Activated T-cell treated with anti-CD3 and anti-CD28 coated beads for 48 hours (primary cell): ENCODE measurements at places on chromosomes 11 and 22.

DNA sequence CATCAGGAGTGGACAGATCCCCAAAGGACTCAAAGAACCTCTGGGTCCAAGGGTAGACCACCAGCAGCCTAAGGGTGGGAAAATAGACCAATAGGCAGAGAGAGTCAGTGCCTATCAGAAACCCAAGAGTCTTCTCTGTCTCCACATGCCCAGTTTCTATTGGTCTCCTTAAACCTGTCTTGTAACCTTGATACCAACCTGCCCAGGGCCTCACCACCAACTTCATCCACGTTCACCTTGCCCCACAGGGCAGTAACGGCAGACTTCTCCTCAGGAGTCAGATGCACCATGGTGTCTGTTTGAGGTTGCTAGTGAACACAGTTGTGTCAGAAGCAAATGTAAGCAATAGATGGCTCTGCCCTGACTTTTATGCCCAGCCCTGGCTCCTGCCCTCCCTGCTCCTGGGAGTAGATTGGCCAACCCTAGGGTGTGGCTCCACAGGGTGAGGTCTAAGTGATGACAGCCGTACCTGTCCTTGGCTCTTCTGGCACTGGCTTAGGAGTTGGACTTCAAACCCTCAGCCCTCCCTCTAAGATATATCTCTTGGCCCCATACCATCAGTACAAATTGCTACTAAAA lies at the start of gene HBB:
TSS of gene HBB (minus strand) at position 340 of the 579 bp plus-strand sequence. CDS start at position 290, 50 bp downstream.
- DNase-seq, result no peak

DNA sequence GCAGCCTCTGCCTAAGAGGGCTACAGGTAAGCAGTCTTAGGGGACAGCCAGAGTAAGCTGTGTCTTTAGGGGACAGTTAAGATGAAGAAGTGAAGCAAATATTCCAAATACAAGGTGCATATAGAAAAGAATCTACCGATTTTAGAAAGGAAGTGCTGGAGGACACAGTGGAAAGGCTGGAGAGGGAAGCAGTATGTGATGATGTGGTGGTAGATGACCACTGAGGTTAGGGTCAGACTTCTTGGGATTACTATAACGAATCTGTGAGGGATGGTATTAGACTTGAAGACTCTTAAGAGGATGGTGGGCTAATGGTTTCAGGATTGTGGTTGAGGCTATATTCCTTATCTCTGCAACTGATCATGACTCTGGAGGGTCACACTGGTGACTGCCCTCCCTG lies 40.0 kb upstream of the PHOX2A start:
- no peak for DNase-seq

GRCh38 chr22:20256551-20257211 lies 11.4 kb downstream of the RTN4R start:
- DNase-seq, result no peak

DNA sequence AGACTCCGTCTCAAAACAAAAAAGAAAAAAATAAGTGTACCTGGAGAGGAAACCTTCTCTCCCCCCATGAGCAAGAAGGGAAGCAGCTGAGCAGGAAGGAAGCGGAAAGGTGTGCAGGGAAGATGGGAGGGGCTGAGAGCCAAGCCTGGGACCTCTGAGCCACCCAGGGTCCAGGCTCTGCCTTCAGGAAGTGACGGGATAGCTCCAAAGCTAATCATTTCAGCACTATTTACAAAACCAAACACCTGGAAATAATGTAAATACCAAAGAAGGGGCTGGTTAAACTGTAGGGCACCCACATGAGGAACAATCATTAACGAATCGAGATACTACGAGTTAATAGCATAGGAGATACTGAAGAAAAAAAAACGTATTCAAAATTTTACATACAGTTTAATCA lies 27.9 kb downstream of the ARRB1 start:
- DNase-seq, result no peak

DNA sequence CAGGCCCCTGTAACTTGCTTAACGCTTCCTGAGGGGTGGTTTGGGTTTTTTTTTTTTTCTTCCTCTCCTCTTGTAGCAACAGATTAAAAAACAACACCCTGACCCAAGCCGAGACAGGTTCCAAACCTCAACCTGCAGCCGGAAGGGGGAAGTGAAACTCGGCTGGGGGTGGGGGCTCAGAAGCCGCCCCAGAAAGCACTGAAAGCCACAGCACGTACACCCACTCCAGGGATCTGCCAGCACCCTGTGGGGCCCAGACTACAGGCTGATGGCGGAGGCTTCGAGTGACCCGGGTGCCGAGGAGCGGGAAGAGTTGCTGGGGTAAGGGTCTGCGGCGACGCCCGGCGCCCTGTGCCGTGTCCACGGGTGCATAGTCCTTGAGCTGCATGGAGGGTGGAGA lies at the start of gene LSP1:
TSS of gene LSP1 (plus strand) at position 208 of the 400 bp plus-strand sequence. CDS start at position 269, 61 bp downstream.
- peak; percentile 79 for DNase-seq

DNA sequence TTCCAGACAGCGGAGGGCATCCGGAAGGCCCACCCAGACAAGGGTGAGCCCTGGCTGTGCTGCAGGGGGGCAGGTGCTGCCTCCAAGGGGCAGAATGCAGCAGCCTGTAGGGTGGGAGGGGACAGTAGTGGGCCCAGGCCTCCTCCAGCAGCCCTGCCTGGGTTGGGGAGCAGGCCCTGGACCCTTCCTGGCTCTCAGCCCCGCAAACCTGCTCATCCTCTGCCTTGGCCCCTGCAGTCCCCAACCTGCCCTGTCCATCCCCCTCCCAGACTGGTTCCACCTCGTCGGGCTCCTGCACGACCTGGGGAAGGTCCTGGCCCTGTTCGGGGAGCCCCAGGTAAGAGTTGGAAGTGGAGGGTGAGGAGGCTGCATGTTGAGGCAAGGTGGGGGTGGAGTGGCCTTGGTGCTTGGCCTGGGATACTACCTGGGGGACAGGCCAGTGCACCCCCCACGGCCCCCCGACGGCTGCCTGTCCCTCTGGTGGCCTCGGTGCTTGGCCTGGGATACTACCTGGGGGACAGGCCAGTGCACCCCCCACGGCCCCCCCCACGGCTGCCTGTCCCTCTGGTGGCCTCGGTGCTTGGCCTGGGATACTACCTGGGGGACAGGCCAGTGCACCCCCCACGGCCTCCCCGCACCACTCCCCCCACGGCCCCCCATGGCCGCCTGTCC lies 1.5 kb downstream of the MIOX start:
- no peak for DNase-seq

DNA sequence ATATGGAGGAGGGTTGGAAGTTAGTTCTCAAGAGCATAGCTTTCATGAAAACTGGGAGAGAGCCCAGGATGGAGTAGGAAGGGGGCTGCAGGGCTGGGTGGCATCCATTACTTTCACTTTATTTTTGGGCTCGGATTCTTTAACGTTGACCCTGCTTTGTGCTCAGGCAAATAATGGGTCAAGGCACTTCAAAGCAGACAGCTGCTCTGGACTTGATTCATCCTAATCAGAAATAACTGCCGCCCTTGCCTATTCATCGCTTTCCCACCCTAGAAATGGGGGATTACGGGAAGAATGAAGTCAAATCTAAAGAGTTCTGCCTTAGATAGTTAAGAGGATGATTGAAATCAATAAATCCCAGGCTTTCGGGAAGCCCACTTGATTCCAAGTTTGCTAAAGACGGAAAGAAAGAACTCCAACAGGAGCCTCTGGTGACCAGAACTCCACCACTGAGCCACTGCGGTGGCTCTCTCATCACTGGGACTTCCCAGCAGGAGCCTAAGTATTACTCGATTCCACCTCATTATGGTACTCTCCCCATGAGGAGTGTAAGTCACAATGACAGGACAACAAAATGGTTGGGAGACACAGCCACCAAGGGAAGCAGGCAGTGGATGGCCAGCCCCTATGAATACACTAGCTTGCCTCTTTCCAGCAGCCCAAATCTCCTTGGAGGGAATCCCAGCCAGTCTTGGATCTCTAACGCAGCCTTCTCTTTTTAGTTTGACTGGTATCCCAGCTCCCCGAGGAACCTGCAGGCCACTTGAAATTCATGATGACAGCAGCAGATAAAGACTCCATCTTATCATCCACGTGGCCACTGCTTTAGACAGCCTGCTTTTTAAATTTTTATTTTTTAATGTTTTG lies 815.5 kb downstream of the NTM start:
- DNase-seq, result no peak

- no peak for DNase-seq
Observed at GRCh38 chr11:25860677-25861450, 471.1 kb upstream of the ANO3 start.
